ENCODE measurements at places on chromosomes 11 and 22.

GRCh38 chr11:20672575-20672974 is 3.2 kb downstream of the NELL1 start:
- H3K27ac ChIP-seq, result no peak overlapping the region
- no peaks in the 10 kb centered on the region for H3K4me1 ChIP-seq
- H3K36me3 ChIP-seq, result no peaks in the 10 kb centered on the region
- H3K27me3 ChIP-seq, result no peaks in the 10 kb centered on the region
- no peak for DNase-seq
- H3K4me3 ChIP-seq, result no peak overlapping the region

- H3K4me3 ChIP-seq, result no peak overlapping the region
- no peak overlapping the region for H3K27ac ChIP-seq
- no peak for DNase-seq
- no peaks in the 10 kb centered on the region for H3K4me1 ChIP-seq
Measured at GRCh38 chr11:20715464-20715863, 46.1 kb downstream of the NELL1 start.

DNA sequence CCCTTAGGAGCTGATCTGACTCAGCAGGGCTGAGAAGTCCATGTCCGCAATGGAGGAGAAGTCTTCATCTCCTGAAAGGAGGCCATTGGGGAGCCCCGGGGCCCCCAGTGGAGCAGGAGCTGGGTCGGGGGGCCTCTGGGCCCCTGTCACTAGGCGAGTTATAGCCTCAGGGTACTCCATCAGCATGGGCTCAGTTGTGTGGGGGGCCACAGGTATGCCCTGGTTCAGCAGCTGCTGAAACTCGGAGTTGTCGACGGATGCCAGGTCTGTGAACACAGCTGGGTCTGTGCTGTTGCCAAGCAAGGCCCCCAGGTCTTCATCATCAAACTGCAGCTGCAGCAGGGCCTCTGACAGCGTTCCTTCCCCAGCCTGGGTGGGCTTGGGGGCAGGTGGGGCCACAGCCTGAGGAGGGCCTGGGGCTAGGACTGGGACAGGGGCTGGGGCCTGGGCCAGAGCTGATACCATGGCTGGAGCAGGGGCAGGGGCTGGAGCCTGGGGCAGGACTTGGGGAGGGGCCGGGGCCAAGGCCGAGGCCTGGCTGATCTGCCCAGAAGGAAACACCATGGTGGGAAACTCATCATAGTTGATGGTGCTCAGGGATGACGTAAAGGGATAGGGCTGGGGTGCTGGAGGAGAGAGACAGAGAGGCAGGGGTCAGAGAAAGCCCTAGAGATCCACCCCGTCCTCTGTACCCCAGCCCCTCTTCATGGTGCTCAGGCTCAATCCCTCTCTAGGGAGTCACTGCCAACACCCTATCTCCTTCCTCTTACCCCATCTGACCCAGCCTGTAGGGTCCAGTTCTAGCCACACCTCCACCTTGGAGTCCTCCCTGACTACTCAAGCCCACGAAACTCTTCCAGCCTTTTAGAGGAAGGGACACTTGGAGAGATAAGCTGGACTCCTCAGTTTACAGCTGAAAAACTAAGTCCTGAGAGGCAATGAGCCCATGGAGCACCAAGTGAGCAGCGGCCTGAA is 8.1 kb downstream of the RELA start:
- H3K36me3 ChIP-seq, result peaks cover 78% of the 10 kb centered on the region
- H3K4me1 ChIP-seq, result peaks cover 31% of the 10 kb centered on the region
- no peak overlapping the region for H3K4me3 ChIP-seq
- H3K27ac ChIP-seq, result no peak overlapping the region
- DNase-seq, result no peak
- H3K27me3 ChIP-seq, result no peaks in the 10 kb centered on the region

DNA sequence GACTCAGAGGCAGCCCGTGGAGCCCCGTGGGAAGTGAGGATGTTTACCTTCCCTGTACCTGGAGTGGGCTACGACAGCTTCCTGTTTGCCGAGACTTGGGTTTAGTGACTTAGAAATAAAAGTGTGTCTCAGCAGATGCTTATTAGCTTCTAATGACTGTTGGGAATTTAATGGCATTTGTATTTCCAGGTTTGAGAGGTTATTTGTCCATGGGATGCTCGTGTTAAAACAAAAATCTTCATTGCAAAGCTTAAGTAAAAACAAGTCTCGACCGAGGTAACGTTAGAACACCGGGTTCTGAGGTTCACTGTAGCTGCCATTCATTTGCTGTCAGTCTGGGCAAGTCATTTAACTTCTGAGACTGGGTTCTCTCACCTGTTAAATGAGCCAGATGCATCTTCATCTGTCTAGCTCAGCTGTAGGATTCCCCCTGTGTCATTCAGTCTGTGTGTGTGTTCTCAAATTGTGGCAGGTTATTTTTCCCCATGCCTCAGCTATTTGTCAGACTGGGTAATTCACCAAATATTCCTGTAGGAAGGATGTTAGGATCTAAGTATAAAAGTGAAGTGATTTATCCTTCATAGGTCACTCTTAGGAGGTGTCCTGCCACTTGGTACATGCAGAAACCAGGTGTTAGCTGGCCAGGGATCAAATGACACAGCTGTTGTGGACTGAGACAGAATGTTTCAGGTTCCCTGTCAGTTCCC is 791 bp downstream of the EI24 start:
- H3K27ac ChIP-seq, result peak overlapping the region; percentile 88
- H3K4me3 ChIP-seq, result peak overlapping the region; percentile 100
- no peaks in the 10 kb centered on the region for H3K27me3 ChIP-seq
- peaks cover 3% of the 10 kb centered on the region for H3K36me3 ChIP-seq

Data from tibial nerve (tissue), 4 donors.